ENCODE measurements at places on chromosomes 1 and 21.
A peak's percentile ranks its signal among the peaks of the same experiment; 100 is the strongest.

DNA sequence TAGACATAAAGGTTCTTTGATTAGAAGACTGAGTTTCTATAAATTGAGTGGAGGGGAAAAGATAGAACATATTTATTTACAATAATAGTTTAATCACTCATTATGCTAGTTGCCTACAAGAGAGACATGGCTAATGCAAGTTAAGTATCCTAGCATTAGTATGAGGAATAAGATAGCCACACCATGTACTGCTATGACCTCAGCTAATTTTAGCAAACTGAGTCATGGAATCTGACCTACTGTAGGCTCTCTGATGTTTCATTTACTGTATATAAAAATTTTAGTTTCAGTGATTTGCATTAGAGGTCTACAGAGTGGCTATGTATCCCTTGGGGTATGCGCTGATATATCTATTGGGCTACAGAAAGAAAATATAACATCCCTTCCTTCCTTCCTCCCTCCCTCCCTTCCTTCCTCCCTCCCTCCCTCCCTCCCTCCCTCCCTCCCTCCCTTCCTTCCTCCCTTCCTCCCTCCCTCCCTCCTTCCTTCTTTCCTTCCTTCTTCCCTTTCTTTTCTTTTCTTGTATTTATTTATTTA is 5.8 kb downstream of the AGL start:
- no peak for DNase-seq

DNA sequence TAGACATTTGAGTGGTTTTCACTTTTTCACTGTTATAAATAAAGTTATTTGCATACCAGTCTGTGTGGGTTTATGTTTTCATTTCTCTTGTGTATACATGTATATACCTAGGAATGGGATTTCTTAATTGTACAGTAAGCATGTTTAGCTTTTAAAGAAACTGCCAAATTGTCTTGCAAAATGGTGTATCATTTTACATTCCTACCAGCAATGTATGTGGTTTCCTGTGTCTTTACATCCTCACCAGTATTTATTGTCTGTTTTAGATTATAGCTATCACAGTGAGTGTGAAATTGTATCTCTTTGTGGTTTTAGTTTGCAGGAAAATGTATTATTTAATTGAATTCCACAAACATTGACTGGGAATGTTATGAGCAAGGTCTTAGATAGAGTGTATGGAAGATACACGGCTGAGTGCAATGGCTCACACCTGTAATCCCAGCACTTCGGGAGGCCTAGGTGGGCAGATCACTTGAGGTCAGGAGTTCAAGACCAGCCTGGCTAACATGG is 57.3 kb downstream of the MACF1 start:
- no peak for DNase-seq

- DNase-seq, result no peak
Observed at GRCh38 chr1:208243527-208243966, 637 bp downstream of the PLXNA2 start.

GRCh38 chr1:114976891-114977290 is 52.7 kb upstream of the TSHB start:
- no peak for DNase-seq

DNA sequence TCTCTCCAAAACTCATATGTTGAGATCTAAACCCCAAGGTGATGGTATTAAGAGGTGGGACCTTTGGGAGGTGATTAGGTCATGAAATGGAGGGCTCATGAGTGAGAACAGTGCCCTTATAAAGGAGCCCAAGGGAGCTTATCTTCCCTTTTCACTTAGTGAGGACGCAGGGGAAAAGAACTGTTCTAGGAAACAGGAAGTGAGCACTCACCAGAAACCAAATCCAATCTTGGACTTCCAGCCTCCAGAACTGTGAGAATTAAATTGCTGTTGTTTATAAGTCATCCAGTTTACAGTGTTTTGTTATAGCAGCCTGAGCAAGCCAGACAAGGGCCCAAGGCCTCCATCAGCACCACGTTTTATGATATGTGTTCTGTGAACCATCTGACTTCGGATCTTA is 60.3 kb upstream of the LRRC8D start:
- DNase-seq, result no peak

DNA sequence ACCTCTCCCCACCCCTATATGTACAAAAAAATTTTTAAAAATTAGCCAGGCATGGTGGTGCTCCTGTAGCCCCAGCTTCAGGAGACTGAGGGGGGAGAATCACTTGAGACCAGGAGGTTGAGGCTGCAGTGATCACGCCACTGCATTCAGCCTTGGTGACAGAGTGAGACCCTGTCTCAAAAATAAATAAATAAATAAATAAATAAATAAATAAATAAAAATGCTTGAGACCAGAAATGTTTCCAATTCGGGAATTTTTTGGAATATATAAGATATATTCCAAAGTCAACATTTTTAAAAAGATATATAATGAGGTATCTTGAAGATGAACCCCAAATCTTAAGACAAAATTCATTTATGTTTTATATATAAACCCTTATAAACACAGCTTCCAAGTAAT is 42.4 kb upstream of the RAB4A start:
- no peak for DNase-seq

DNA sequence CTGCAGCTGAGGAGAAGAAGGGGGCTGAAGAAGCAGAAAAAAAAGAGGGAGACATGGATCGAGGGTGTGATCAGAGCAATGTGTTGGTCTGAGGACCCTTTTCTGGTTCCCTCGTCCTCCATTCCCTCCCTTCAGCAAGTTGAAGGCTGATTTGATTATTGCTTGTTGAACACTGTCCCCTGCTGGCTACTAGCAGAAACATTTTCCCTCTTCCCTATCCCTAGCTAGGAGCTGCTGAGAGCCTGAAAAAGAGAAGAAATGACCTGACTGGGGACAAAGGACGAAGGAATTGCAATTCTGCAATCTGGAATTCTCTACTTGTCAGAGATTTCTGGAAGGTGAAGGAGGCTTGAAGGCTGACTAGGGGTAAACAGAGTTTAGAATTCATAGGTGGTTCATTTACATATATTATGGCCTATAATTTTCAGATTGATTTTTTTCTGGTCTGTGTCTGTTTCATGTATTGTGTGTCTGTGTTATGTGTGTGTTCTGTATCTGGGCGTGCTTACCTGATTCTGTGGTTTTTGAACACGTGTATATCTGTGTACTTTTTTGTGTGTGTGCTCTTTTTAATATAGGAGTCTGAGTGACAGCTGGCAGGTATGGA is 9.8 kb downstream of the NHLH1 start:
- DNase-seq, result no peak

GRCh38 chr1:171814692-171815091 is 26.6 kb upstream of the DNM3 start:
- DNase-seq, result no peak

DNA sequence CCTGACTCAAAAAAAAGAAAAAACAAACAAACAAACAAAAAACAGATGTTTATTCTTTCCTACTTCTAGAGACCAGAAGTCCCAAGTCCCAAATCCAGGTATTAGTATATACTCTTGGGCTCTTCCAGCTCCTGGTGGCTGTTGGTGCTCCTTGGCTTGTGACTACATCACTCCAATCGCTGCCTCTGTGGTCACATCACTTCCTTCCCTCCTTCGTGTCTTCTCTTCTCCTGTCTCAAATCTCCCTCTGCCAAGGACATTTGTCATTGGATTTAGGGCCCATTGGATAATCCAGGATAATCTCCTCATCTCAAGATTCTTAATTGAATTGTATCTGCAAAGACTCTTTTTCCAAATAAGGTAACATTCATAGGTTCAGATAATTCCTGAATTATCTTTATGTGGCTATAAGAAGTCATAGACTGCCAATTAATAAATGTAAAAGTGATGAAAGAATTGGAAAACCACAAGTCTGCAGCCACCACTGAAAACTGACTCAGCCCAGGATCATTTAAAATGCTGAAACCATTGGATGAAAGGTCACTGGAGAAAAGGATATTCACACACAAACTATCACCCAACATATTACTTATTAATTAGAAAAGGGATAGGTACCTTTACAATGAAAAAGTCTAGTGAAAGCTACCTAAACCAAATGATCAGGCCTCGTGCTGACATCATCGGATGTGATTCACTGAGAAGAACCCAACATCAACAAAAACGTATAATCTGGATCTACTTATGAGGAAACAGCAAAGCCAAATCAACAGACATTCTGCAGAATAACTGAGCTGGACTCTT is 67.1 kb downstream of the ZNF281 start:
- no peak for DNase-seq

DNA sequence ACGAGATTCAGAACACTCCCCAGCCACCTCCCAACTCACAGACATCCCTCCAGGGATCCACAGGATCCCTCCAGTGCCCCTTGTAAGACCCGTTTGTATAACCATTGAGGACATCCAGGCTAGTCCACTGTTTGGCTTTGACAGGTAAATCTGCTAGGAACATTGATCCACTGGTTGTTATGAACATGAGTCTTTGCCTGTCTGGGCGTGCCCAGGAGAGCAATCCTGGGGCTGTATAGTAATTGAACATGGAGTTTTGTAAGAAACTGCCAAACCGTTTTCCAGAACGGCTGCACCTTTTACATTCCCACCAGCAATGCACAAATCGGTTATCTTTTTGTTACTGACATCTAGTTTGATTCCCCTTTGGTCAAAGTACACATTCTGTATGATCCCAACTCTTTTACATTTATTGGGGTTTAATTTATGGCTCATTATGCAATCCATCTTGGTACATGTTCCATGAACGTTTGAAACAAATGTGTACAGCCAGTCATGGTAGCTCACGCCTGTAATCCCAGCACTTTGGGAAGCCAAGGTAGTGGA is 88.7 kb downstream of the WDR4 start:
- DNase-seq, result no peak

- DNase-seq, result no peak
Observed at GRCh38 chr1:23529146-23530086, 1.6 kb downstream of the E2F2 start.

DNA sequence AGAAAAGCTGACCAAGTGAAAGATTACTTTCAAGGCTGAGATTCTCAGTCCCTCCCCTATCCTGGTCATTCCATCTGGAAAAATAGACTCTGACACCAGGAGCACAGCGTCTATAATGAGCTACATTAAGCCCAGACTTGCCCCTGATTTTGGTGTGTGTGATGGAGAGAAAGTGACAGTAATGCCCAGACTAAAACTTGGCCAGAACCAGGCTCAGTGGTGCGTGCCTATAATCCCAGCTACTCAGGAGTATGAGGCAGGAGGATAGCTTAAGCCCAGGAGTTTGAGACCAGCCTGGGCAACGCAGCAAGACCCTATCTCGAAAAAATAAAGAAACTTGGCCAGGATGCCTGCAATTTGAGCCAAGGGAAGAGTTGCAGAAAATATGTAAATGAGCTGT is 15.9 kb downstream of the PLEKHA6 start:
- DNase-seq, result no peak

- DNase-seq, result no peak
Observed at GRCh38 chr1:37290718-37291117, 183.7 kb upstream of the ZC3H12A start.

DNA sequence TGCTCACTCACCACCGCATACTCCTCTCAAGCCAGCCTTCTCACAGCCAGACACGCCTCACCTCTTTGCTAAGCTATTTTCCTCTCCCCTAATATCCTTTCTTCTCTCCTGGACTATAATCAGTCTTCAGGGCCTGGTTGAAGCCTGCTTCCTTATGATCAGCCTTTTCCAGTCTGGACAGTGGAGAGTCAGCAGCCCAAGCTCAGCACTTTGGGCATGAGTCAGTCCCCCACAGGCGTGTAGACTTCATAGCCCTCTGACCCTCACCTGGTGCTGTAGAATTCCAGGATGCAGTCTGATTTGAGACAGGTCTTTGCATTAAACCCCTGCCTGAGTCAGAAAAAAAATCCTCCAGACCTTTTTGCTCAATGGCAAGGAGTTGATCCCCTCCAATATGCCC is 2.5 kb downstream of the HPCAL4 start:
- DNase-seq, result no peak

- no peak for DNase-seq
Observed at GRCh38 chr1:171799166-171799565, 17.7 kb downstream of the METTL13 start.

- DNase-seq, result no peak
Observed at GRCh38 chr1:50195205-50195604, 86.5 kb downstream of the ELAVL4 start.

DNA sequence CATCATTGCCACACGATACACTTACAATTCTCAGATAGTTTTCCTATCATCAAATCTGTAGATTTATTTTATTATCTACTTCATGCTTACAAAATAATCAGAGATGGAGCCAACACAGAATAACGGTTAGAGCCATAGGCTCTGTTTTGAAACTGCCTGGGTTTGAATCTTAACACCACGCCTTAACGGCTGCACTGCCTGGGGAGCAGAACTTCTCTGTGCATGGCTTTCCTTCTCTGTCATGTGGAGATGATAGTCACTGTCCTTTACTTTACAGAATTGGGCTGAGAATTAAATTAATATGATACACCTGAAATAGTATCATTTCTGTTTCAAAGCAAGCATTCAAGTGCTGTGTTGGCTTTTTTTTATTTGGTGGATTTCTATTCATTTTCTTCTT is 177.8 kb downstream of the HMCN1 start:
- no peak for DNase-seq

DNA sequence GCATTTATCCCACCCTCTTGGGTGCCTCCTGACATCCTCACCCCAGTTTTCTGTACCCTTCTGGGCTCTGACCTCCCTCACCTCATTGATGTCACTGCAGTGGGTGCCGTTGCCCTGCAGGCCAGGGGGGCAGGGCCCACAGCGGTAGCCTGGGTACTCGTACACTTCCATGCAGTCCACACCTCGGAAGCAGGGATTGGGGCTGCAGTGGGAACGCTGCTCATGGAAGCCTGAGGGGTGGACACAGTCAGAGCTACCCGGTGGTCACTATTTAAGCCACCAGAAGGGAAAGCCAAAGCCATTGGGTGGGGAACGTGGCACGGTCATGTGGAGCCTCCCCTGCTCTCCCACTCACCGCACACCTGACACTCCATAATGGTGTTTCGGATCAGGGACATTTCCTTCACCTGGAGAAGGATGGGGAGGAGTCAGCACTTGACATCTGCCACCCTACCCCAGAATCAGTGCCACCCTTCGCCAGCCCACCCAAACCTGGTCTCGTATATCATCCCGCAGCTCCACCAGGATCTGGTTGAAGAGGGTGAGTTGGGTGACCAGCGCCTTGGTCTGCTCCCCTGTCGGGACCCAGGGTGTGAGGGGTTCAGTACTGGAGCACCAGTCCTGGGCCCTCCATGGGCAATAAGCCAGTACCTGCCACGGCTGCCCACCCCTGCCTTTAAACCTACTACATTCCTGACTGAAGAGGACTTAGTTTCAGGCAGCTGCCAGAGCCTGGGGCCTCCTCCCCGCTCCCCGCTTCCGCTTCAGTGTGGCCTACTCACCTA is 4.8 kb downstream of the THBS3 start:
- DNase-seq, result no peak

DNA sequence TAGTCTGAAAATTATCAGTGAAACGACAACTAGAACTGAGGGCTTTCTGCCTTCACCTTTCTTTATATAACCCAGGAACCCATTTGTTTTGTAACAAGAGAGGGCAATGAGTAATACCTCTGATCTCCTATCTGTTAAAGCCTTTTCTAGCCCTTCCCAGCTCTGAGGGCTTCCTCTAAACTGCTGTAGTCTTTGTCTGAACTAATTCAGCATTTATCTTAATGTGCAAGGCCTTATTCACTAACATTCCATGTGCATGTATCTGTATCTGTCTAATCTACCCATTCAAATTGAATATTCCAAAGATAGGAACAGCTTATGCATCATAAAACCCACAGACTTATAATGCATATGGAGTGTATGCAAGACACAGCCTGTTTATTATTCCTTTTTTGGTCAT is 167.1 kb downstream of the LYPLAL1 start:
- no peak for DNase-seq

GRCh38 chr1:45326627-45327623 is at the start of gene HPDL:
Gene HPDL, plus strand, starts transcription at chr1:45326895. Its CDS starts 254 bp downstream, at chr1:45327149.
- DNase-seq, result peak; percentile 45

Data from activated T-helper 9 cell treated with anti-CD3 and anti-CD28 coated beads, Interleukin-2, amount 50 U/mL, for 16 hours (primary cell).